Suprapubic skin (tissue), 4 donors: ENCODE measurements at places on chromosomes 6 and 20.

GRCh38 chr20:50343490-50344179 is 153.0 kb downstream of the CEBPB start:
- DNase-seq, result peak; percentile 87

- no peak for DNase-seq
Measured at GRCh38 chr20:16220826-16221225, 352.4 kb downstream of the KIF16B start.

GRCh38 chr6:110351986-110352385 is 6.2 kb downstream of the METTL24 start:
- no peak for DNase-seq

DNA sequence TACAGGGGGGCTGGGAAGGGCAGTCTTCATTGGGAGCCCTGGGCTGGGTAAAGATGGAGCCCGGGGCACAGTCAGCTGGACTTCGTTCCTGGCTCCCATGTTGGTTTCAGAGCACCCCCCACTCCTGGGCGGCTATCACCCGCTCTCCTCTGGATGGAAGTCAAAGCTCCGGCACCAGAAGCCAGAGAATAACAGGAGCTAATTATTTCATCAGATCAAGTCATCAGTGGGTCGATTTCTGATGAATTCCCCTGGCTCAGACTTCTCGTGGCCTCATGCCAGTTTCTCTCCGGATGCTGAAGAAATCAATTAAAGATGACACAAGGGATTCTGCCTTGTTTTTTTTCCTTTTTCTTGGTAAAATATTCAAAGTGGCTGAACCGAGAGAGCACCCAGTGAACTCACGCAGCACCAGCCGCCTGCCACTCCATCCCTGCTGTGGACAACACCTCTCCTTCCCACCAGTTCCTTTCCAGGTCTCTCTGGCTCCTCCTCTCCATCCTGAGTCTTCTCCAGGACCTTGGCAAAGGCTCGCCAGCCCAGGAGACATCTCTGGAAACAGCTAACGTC is 22.5 kb downstream of the SULF2 start:
- no peak for DNase-seq

- DNase-seq, result no peak
Measured at GRCh38 chr20:62740286-62741141, 31.9 kb downstream of the NTSR1 start.

DNA sequence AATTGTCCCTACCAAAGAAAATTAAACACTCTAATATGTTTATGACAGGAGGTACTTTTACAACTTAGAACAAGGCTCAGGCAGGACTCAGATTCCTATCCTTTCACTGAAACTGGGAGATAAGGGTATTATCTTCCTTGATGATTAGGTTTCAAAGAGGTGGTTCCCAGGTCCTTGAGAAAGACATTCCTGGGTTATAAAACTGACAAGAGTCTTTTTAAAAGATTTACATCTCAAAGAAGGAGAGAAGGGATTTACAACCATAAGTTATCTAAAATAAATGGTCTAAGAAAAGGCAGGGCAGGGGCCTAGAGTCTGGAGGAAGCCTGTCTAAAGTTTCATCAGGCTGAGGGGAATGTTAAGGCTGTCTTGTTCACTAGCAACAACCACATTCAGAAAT is 1492.5 kb downstream of the HACE1 start:
- no peak for DNase-seq

- DNase-seq, result no peak
Measured at GRCh38 chr6:101605874-101606273, 212.4 kb downstream of the GRIK2 start.

GRCh38 chr6:87481931-87482330 is 9.2 kb downstream of the SLC35A1 start:
- no peak for DNase-seq

GRCh38 chr20:21705575-21706260 is at the start of gene PAX1:
Gene PAX1 (plus strand): TSS chr20:21705664. CDS start chr20:21705713, 49 bp downstream.
- no peak for DNase-seq

DNA sequence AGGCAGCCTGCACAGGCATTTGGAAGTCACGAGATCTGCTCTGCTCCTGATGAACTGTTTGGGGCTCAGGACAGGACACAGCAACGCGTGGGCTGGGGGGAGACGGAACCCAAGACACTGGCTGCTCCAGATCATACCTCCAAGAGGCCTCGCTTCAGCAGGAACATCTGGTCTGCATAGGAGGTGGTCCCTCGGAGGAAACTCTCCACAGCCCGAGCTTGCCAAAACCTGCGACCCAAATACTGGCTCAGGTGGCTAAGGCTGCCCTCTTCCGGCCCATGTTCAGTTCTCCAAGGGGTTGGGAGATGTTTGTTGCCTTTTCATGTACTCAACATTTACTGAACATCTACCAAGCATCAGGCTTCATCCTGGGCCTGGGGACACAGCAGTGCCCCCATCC is 51.7 kb downstream of the MYH7B start:
- no peak for DNase-seq

DNA sequence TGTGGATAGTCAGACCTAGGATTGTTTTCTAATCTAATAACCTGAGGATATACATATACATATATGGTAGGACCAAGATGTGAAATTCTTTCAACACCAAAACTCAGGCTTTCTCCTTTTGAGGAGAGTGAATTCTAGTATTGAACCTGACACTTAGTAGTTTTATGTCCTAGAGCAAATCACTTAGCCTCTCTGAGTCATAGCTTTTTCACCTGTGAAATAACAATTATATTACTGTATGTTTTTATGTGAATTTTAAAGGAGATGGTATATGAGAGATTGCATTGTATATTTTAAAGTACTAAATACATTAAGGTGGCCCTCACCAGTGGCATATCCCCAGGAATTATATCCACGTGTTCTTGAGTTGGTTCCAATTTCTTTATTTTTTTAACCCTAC is 34.6 kb downstream of the TREML1 start:
- no peak for DNase-seq

GRCh38 chr6:14081126-14081525 is 36.4 kb upstream of the CD83 start:
- no peak for DNase-seq

- no peak for DNase-seq
Measured at GRCh38 chr6:17096652-17097051, 5.2 kb upstream of the STMND1 start.

DNA sequence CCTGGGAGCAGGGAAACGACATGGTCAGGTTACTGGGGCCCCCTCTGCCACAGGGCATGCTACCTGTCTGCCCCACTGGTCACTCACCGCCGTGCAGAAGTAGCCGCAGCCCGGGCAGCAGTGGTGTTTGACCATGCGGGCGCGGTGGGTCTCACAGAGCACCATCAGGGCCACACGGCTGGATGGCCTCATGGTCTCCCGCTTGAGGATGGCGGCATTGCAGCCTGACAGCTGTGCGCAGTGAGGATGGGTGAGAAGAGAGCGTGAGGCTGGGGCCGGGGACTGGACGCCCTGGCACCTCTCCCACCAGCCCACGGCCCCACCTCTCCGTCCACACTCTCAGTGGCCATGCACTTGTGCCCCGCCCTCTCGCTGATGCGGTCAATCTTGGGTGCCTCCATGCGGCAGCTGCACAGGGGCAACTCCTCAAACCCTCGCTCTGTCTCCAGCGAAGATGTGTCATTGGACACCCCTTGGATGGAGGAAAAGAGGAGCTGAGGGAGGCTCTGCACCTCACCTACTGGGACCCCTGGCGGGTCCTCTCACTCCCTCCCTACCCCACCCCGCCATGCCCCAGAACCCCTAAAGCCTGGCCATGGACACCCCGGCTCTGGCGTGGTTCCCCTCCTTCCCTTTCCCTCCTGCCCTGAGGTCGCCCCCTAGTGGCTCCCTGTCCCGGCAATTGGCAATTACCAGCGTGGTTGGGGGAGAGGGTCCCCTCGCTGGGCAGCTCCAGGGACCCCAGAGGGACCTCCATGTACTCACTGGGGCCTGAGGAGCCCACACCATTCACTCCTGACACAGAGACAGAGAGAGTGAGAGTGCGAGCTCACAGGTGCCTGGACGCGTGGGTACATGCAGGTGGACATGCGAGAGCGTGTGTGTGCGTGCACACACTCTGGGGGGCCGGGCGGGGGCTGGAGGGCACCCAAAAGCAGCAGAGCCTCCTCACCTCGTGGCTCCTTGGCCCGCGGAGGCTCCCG is 8.9 kb downstream of the EHMT2 start:
- DNase-seq, result no peak

- DNase-seq, result no peak
Measured at GRCh38 chr6:146944809-146945208, 259.4 kb upstream of the STXBP5 start.
